ENCODE measurements at places on chromosomes 2 and 18.

GRCh38 chr2:105827351-105828096, 82.8 kb downstream of the NCK2 start:
- no peak for DNase-seq

GRCh38 chr2:5410991-5411700, 281.0 kb upstream of the SOX11 start:
- no peak for DNase-seq

- DNase-seq, result no peak
Measured at GRCh38 chr2:181264001-181264400, 193.2 kb upstream of the ITGA4 start.

GRCh38 chr2:201218780-201219179, 35.8 kb downstream of the CASP10 start:
- no peak for DNase-seq

GRCh38 chr2:48768669-48769068, 13.1 kb upstream of the LHCGR start:
- no peak for DNase-seq

GRCh38 chr2:200702646-200703118, 109.0 kb upstream of the BZW1 start:
- no peak for DNase-seq

DNA sequence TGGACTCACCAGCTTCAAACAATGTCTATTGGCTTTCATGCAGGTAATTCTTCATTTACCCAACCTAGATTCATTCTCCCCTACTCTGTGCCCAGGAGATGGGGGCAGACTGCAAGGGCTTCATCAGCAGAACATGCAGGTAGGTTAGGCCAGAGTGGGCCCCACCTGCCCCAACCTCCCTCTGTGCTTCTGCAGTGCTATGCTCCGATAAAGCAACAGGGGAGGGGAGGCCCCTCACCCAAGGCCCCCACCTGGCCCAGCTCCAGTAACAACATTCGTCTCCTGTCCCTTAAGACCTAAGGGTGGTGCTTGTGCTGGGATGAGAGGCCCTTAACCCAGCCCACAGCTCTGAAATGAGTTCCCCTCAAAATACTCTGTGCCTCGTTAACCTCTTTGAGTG, 16.7 kb upstream of the GYPC start:
- DNase-seq, result no peak

Measured in fibroblast of skin of right biceps (primary cell).